ENCODE measurements at places on chromosomes 12 and 14.

GRCh38 chr12:70774055-70774454 is 136.8 kb upstream of the PTPRB start:
- DNase-seq, result no peak

- no peak for DNase-seq
Measured at GRCh38 chr12:3138941-3139511, 61.8 kb downstream of the TSPAN9 start.

GRCh38 chr12:122891661-122892525 is 4.0 kb downstream of the VPS37B start:
- DNase-seq, result peak; percentile 42

- no peak for DNase-seq
Measured at GRCh38 chr12:114681116-114681871, 2.7 kb downstream of the TBX3 start.

DNA sequence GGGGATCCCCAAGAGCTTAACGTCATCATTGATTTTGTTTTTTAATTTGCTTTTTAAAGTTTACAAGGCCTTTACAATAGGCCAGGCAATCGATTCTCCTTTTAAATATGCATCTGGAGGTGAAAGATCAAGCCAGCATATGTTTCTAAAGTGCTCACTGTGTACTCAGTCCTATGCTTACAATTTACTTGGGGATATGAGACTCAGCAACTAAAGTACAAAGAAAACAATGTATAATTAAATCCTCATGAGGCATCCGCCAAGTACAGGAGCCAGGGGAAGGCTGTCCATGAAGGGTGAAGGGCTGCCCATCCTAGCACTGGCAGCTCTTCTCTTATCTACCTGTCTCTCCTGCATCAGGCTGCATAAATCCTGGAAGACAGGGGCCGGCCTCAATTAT is 11.8 kb downstream of the CCDC92 start:
- DNase-seq, result no peak

DNA sequence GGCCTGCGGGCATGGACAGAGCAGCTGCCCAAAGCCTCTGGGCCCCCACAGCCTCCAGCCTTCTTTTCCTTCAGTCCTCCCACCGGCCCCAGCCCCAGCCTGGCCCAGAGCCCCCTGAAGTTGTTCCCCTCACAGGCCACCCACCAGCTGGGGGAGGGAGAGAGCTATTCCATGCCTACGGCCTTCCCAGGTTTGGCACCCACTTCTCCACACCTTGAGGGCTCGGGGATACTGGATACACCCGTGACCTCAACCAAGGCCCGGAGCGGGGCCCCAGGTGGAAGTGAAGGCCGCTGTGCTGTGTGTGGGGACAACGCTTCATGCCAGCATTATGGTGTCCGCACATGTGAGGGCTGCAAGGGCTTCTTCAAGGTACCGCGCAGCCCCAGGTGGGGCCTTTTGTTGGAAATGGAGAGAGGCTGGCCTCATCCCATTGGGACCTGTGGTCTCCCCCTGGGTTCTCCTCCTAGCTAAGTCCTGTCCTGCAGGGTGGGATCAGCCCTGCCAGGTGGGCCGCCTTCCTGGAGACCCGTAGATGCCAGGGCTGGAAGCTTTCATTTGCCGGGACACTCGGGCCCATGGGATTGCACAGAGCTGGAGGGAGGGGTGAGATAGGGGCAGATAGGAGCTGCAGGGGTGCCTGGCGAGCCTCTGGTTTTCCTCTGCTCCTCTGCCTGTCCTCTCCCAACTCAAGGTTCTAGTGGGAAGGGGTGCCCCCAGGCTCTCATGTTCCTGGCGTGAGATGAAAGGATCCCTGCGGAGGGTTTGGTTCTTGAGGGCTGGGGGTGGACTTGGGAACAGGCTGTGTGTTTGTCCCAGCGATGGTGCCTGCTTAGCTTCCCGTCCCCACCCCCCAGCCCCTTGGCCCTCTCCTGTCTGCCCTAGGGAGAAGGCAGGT is 3.8 kb downstream of the NR4A1 start:
- no peak for DNase-seq

GRCh38 chr12:1691123-1692007 is 495 bp downstream of the ADIPOR2 start:
- DNase-seq, result no peak

- no peak for DNase-seq
Measured at GRCh38 chr14:64508215-64508776, 3.7 kb downstream of the ZBTB1 start.

- DNase-seq, result no peak
Measured at GRCh38 chr14:31508135-31508534, 20.3 kb upstream of the GPR33 start.

DNA sequence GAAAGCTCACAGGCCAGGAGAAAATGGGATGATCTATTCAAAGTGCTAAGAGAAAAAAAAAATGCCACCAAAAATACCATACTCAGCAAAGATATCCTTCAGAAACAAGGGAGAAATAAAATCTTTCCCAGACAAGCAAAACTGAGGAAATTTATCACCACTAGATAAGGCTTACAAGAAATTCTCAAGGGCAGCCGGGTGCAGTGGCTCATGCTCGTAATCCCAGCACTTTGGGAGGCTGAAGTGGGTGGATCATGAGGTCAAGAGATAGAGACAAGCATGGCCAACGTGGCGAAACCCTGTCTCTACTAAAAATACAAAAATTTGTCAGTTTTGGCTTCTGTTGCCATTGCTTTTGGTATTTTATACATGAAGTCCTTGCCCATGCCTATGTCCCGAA is 48.2 kb downstream of the CRY1 start:
- DNase-seq, result no peak

DNA sequence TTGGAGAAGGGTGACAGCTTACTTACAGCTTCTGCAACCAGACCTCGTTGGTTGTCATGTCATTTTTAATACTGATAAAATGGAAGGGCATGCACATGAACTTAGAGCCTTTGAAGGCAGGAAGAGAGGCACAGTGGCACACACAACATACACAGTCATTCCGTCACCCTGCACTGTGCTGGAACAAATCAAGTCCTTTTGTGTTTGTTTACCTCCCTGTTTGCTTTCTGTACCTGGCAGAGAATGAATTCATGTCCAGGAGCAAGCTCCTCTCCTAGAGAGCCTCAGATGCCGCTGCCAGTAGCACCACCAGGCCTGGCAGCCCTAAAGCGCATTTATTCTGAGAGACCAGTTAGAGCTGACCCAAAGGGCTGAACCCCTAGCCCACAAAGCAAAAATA is 460.3 kb downstream of the EGLN3 start:
- no peak for DNase-seq

DNA sequence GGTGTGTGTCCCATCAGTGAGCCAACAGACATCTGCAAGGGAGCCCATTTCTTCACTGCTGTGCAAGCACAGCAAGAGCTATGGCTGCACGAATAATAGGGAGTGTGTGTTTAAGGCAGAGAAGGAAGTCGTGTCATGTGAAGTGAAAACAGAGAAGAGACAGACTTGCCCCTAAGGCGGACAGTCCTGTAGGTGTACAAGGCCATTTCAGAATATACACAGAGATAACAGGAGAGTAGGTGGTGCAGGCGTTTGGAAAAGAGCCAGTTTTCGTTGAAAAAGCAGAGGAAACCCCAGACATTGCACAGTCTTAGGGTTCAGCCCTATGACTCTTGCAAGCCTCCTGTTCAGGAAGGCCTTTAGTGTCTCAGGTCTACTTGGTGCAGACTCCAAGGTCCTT is 46.3 kb upstream of the RNU6-8 start:
- no peak for DNase-seq

- DNase-seq, result no peak
Measured at GRCh38 chr12:93415723-93416464, 25.9 kb downstream of the UBE2N start.

DNA sequence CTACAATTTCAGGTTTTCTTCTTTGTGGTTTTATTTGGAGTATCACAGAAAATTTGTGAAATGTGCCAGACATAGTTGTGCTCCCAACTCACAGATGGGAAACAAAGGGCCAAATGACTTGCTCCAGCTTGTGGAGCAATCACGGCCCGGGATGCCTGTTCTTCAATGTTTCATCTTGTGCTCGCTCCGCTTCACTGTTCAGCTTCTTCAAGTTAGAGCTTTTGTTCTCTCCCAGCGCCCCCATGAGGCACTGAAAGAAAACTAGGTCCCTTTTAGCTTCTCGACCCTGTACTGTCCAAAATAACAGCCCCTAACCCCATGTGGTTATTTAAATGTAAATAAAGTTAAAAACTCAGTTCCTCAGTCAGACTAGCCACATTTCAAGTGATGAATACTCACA is 187.9 kb upstream of the STXBP6 start:
- no peak for DNase-seq

DNA sequence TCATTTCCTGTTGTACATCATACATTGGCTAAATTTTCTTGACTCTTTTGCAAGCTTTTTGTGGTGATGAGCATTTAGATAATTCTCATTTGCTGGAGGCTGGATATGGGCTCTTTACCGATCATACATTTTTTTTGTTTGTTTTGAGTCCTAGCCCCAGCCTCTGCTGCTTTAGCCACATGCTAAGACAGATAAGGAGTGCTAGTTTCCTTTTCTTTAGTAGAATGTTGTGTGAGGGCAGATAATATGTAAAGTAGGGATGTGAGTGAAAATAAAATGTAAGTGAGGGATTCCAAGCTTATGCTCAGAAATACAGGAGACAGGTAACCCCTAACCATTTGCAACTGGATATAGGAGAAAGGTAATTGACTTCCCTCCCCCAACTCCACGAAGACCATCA is 405.7 kb downstream of the TRHDE start:
- no peak for DNase-seq

- no peak for DNase-seq
Measured at GRCh38 chr14:68786491-68787091, 6.3 kb downstream of the ZFP36L1 start.
